ENCODE measurements at places on chromosomes 3 and 15.

- H3K4me3 ChIP-seq = no peak overlapping the region
- no peak for DNase-seq
- no peaks in the 10 kb centered on the region for H3K36me3 ChIP-seq
- no peak overlapping the region for H3K27ac ChIP-seq
Observed at GRCh38 chr3:176968631-176969030, 228.7 kb downstream of the TBL1XR1 start.

GRCh38 chr3:128367221-128367620 is 99.5 kb downstream of the DNAJB8 start:
- DNase-seq = no peak
- peaks cover 20% of the 10 kb centered on the region for H3K4me1 ChIP-seq
- no peak overlapping the region for H3K4me3 ChIP-seq

DNA sequence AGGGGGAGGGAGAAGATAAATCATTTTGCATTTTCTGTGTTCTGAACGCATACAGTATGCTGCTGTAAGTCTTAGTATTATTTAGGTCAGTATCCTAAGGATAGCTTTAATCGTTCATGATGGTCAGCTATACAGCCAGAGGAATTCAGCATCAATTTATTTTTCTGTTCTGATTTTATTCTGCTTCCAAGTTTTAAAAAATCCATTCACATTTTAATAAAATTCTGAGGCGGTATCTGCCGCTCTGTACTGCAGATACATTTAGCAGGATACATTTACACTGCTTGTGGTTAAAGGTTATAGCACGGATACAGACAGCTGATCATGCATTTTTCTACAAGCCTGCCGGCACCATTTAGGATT is 17.8 kb downstream of the ZBTB38 start:
- H3K27me3 ChIP-seq = no peaks in the 10 kb centered on the region
- peaks cover 46% of the 10 kb centered on the region for H3K36me3 ChIP-seq
- no peak overlapping the region for H3K27ac ChIP-seq
- peaks cover 33% of the 10 kb centered on the region for H3K4me1 ChIP-seq
- no peak for DNase-seq
- no peak overlapping the region for H3K4me3 ChIP-seq

DNA sequence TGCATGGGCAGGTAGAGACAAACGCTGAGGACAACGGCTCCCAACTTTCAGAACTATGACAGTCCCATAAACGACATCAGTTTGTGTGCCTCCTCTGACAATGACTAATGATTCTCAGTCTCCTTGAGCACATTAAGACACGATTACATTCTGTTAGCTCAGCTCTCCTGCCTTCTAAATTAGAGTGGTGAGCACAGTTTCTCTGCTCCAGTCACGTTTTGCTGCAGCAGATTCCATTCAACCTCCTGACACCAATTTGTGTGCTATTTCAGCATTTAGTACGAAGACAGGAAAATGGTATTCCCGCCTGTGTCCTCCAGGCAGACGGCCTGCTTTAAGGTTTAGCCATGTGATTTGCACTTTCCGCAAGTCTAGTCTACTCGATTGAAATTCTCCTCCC is 458.4 kb upstream of the CFAP20DC start:
- H3K27me3 ChIP-seq = no peaks in the 10 kb centered on the region
- DNase-seq = no peak
- H3K36me3 ChIP-seq = no peaks in the 10 kb centered on the region
- H3K4me1 ChIP-seq = no peaks in the 10 kb centered on the region
- H3K27ac ChIP-seq = no peak overlapping the region

GRCh38 chr15:77013776-77014131 is 18.8 kb downstream of the PSTPIP1 start:
- H3K4me3 ChIP-seq = no peak overlapping the region
- no peak overlapping the region for H3K27ac ChIP-seq
- peaks cover 73% of the 10 kb centered on the region for H3K27me3 ChIP-seq
- no peaks in the 10 kb centered on the region for H3K4me1 ChIP-seq
- no peak for DNase-seq
- no peaks in the 10 kb centered on the region for H3K36me3 ChIP-seq

- peaks cover 13% of the 10 kb centered on the region for H3K27me3 ChIP-seq
- peak; percentile 34 for DNase-seq
- no peak overlapping the region for H3K27ac ChIP-seq
- no peaks in the 10 kb centered on the region for H3K36me3 ChIP-seq
Observed at GRCh38 chr3:125165189-125165947, 47.2 kb downstream of the SLC12A8 start.

GRCh38 chr15:90790561-90790960 is 73.4 kb downstream of the BLM start:
- no peak overlapping the region for H3K4me3 ChIP-seq
- no peak overlapping the region for H3K27ac ChIP-seq
- H3K27me3 ChIP-seq = no peaks in the 10 kb centered on the region
- H3K4me1 ChIP-seq = peaks cover 9% of the 10 kb centered on the region
- DNase-seq = no peak
- H3K36me3 ChIP-seq = peaks cover 5% of the 10 kb centered on the region
